ENCODE measurements at places on chromosomes 11 and 22. TPM values are rescaled to one million over a fixed set of nuclear protein-coding genes. Genes with fewer than 3 reads are reported as not detected.

The SCN3B gene
- 0.09 TPM for polyA plus RNA-seq

The THYN1 gene
- 80.8 TPM for polyA plus RNA-seq

The OR5W2 gene
- polyA plus RNA-seq = not detected

GRCh38 chr22:17705546-17705945 lies 67.0 kb downstream of the BCL2L13 start:
- no peak for DNase-seq

DNA sequence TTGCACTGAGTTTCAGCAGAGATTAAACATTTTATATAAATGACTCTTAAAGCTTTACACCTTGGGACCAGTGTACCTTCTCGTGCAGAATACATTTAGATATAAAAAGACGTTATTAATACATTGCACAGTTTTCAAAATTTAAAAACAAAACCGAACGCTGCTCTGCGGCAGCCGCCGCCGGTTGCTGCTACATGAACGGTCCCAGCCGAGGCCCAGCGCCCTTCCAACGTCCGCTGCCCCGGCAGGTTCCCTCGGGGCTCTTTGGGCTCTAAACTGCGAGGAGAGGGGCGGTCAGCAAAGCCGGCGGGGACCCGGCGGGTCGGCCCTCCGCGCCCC lies 2.0 kb downstream of the CDKN1C start:
- DNase-seq = no peak

DNA sequence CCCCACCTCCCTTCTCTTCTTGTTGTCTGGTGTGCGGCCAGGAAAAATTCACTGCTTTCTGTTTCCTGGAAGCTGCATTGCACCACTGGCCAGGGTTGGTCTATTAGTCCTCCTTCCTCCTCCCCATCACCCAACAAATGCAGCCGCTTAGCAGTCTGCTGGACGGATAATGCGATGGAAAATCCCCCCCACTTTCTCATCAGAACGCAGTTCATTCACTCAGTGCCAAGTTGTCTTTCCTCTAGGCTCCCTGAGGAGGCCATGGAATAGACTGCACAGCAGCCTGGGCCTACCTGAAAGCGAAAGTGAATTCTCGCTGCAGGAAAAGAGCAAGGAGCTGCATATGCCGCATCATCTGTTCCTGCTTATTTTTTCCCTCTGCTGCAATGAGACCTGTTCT lies 513.6 kb downstream of the METTL15 start:
- DNase-seq = no peak

GRCh38 chr11:72754544-72755155 lies 2.4 kb upstream of the ARAP1 start:
- no peak for DNase-seq
